ENCODE measurements at places on chromosomes 1 and 21.

DNA sequence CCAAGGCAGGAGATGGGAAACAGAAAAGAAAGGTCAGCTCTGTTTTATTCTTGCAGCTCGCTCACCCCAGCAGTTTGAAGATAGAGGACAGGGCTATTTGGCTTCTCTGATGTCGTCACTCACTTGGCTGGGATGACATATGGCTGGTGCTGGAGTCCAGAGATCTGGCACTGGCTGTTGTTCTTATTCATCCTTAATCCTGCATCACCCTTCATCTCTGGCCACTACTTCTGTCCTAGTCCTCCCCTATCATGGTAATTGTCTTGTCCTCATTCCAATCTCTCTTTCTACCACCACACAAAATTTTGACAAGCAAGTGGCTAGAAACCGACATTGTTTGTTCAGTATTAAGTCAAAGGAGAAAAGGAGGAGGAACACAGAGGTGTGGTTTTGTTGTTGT, 103.8 kb upstream of the PDE4B start:
- DNase-seq = peak; percentile 77

DNA sequence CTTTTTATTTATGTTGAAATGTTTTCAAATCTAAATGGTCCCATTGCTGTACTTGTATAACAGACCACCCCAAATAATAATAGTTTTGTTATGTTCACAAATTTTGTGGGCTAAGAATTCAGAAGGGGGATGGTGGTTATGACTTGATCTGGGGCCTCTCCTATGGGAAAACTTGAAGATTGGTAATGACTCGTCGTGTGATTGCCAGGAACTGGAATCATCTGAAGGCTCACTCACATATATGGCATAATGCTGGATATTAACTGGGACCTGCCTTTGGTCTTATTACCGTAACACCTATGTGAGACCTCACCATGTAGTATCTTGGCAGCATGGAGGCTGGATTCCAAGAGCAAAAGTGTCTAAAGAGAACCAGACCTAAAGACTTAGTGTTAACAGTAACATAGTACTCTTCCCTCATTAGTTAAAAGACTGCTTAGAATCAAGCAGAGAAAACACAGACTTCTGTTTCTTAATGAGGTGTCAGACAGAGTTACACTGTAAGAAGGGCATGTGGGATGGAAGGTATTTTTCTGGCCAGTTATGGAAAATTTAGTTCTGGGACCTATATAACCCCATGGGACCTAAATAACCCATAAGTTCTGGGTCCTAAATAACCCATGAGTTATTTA, 11.9 kb downstream of the LYPLAL1 start:
- no peak for DNase-seq

DNA sequence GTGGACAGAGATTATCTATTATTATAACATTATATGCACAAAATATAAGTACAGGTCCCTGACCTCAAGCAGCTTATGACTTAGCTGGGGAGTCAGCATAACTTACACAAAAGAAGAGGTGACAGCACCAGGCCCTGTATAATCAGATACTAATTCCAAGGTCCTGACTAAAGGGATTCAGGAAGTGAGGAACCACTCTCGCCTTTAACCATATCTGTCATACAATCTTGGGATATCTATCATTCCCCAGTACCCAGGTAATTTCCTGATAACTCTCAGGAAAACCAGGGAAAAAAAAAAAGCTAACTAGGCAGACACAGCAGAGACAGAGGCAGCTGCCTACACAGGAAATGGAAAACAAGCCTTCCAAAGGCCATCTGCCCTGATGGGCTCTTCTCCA, 78.5 kb upstream of the CAMK1G start:
- DNase-seq = no peak

GRCh38 chr1:233406994-233407631, 79.6 kb downstream of the MAP3K21 start:
- DNase-seq = no peak

DNA sequence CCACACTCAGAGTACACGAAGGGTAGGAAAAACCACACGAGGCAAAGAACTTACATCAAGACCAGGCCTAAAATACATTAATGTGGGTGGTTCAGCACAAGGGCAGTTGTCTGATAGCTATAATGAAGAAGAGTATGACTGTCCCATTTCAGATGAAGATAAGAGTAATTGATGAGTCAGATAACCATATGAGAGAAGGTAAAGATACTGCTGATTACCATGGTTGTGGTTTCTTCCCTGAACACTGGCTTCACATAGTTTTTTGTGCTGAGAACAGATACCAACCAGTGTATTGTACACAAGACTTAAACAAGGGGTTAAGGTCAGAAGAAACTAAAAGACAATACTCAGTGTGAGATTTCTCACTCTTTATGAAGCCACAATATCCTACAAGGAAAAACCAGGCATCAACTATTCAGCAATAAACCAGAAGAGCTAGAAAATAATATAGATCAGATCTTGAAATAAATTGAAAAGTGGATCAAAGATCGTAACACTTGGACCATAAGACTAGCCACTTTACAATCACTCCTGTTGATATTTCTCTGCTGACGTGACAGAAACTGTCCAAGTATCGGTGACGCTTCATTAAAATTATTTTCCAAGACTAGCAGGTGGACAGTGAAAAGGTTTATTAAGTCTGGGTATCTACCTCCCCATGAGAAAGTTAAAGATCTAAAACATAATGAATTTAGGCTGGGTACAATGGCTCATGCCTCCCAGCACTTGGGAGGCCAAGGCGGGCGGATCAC, 28.6 kb downstream of the PUM1 start:
- DNase-seq = no peak

GRCh38 chr1:171953835-171954234, 112.5 kb downstream of the DNM3 start:
- peak; percentile 40 for DNase-seq

- no peak for DNase-seq
Observed at GRCh38 chr21:22898051-22898665, 1899.9 kb downstream of the NCAM2 start.

DNA sequence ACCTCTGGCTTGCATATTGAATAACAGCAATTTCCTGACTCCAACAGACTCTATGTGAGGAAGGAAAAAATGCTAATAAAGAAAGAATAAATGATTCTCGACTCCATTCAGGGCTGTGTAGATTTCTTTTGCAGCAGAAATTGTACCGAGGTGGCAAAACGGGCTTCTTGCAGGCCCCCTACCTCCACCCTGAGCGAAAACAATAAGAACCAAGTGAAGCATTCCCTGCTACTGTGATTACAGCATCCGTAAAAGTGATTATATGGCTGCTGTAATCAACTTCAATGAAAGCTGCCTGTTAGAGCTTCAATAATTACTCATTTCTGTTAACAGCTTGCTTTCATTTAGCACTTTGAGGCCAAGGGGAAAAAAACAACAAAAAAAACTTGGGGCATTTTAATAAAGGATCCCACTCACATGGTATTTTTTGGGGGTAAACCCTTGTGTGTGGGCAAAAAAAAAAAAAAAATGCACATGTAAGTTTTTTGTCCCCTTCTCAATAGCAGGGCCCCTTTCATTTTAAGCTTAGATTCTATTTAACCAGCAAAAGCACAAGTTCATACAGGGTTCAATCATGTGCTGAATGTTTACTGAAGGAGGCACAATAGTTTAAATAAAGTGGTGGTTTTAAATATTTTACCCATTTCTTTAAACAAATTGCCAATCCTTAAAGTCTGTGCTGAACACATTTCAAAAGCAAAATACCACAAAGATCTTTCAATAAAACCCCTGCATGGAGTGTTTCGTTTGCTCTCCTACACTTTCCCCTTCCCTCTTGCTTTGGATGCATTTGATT, 271.6 kb downstream of the LMO4 start:
- no peak for DNase-seq

GRCh38 chr21:44771896-44772525, 29.6 kb downstream of the UBE2G2 start:
- no peak for DNase-seq

GRCh38 chr1:192491804-192492554, 83.6 kb upstream of the RGS1 start:
- DNase-seq = no peak

GRCh38 chr1:40303790-40304189, 13.3 kb downstream of the COL9A2 start:
- DNase-seq = no peak

- DNase-seq = no peak
Observed at GRCh38 chr21:45537746-45538291, 4.4 kb downstream of the SLC19A1 start.

DNA sequence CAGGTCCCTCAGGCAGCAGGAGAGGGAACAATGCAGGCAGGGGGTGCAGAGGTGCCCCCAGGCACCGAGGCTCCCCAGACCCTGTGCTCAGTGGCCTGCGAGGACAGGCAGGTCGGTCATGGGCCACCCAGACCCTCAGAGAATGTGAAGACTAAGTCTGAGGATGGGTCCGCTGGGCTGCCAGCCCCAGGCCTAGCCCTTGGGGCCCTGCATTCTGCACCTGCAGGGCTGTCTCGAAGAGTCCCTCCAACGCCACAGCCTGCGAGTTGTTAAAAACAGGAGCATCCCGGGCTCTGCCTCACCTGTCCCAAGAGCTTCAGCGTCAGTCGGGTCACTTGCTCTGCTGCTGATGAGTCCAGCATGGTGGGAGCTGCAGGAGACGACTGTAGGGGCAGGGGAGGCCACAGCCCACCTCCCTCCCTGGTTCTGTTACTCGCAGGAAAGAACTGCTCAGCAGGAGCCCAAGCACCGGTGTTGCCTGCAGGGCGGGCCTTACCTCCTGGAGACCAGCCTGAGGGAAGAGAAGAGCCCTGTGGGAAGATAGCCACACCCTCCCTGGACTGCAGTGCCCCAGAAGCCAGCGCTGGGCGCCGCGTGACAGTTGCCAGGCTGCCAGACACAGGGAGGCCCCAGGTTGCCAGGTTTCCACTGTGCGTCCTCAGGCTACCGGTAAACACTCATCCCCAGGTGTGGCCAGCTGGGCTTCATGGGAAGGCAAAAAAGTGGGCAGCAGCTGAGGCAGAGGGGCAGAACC, 5.8 kb downstream of the C21orf58 start:
- DNase-seq = no peak

GRCh38 chr1:162996261-162996660, 72.9 kb upstream of the RGS4 start:
- DNase-seq = no peak

DNA sequence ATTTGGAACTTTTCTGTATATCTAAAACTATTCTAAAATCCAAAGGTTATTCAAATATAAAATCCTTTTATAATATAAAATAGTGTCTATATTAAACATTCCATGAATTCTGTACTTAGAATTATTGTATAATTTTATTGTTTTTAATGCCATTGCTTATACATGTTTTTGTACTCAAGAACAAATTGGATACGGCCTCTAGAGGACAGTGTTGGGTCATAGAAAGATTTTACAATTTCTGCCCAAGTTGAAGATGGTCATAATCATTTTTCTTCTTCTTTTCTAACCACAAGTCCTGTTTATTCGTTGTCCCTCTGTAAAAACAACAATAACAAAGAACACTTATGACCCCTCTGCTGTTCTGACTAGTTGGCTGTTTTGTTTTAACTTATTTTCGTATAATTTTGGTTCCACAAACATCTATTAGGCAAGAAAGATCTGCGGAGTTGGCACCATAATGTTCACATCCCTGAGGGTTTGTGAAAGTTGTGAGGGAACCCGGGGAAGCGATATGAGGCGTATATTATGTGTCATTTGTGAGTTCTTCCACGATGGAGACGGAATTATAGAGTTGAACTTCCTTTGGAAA, 75.7 kb upstream of the KIF26B start:
- peak; percentile 75 for DNase-seq

DNA sequence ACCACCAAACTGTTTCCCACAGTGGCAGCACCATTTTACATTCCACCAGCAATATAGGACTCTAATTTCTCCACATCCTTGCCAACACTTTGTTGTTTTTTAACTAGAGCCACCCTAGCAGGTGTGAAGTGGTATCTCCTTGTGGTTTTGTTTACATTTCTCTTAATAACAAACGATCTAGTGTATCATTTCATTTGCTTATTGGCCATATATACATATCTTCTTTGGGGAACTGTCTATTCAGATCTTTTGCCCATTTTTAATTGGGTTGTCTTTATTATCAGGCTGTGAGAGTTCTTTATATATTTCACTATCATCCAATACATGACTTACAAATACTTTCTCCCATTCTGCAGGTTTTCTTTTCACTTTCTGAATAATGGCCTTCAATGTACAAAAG, 18.0 kb downstream of the TRIM33 start:
- DNase-seq = no peak

DNA sequence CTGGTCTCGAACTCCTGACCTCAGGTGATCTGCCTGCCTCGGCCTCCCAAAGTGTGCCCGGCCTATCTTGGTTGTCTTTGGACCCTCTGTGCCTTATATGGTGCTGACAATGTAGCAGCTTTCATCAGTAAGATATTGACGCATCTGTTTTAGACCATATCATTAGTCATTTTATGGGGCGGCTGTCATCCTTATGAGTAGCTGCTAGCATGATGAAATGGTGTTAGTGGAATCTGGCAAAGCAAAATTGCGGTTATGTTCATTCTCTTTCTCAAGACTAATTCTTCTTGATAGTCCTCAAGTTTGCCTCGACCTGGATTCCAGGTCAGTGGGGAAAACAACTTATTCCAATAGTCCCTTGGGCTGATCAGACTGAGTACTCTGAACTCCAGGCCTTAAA, 199.9 kb downstream of the PRDM2 start:
- no peak for DNase-seq

- peak; percentile 62 for DNase-seq
Observed at GRCh38 chr1:109790735-109791494, 27.2 kb upstream of the EPS8L3 start.

DNA sequence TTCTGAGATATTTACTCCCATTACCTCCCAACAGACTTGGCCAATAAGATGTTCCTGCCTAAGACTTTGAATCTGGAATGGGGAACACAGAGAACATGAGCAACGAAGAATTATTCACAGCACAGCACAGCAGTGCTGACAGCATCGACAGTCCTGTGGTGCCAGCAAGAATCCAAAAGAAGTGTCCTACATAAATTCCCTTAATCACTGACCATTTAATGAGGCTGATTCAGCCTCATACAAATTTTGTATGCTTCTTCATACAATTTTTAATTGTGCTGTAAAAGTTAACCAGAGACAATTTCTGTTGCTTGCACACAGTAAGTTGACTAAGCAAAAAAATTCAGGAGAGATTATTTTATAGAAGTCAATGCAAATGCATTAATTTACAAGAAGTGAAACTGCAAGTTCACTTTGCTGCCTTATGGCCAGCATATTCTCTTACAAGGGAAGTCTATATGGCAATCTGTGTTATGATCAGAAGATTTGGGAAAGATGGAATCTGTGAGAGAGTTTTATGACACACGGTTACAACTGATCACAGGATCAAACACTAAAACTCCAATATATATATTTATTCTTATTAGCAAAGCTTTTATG, 855.9 kb downstream of the LTN1 start:
- DNase-seq = no peak

All from G401 (cell line).